ENCODE measurements at places on chromosomes 16 and 17. TPM values are rescaled to one million over a fixed set of nuclear protein-coding genes. Genes with fewer than 3 reads are reported as not detected.
A peak's percentile ranks its signal among the peaks of the same experiment; 100 is the strongest.

- DNase-seq: no peak
- H3K4me3 ChIP-seq: no peak overlapping the region
- H3K36me3 ChIP-seq: no peaks in the 10 kb centered on the region
- H3K27ac ChIP-seq: no peak overlapping the region
These were observed 13.4 kb downstream of the CD300E start for GRCh38 chr17:74610108-74610507.

- no peaks in the 10 kb centered on the region for H3K27me3 ChIP-seq
- no peak overlapping the region for H3K4me3 ChIP-seq
- H3K4me1 ChIP-seq: peaks cover 38% of the 10 kb centered on the region
- no peaks in the 10 kb centered on the region for H3K36me3 ChIP-seq
- no peak overlapping the region for H3K27ac ChIP-seq
- DNase-seq: no peak
These were observed 3.8 kb downstream of the TTYH2 start for GRCh38 chr17:74217037-74217730.

DNA sequence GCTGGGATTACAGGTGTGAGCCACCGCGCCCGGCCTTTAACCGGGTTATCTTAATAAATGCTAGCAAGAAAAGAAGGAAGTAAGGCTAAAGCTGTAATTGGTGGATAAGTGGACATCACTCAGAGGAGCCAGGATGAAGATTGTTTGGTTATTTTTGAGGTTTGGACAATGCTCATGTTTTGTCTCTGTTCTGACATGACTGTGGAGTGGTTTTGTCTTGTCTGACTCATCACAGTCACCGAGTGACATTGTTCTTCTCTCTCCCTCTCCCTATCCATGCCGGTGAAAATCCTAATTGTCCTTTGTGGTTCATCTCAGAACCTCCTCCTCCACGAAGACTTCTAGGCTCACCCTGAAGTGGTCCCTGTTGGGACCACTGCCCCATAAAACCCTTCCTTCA, 23.5 kb upstream of the GRIN2A start:
- no peak overlapping the region for H3K27ac ChIP-seq
- no peaks in the 10 kb centered on the region for H3K36me3 ChIP-seq
- H3K4me1 ChIP-seq: no peaks in the 10 kb centered on the region
- H3K27me3 ChIP-seq: peaks cover 5% of the 10 kb centered on the region

Gene BRCA1
- 84.5 TPM for total RNA-seq

GRCh38 chr17:21218101-21218500, 4.1 kb upstream of the TMEM11 start:
- peak overlapping the region; percentile 17 for H3K27ac ChIP-seq
- peaks cover 30% of the 10 kb centered on the region for H3K36me3 ChIP-seq
- peak; percentile 63 for DNase-seq
- H3K4me3 ChIP-seq: no peak overlapping the region

DNA sequence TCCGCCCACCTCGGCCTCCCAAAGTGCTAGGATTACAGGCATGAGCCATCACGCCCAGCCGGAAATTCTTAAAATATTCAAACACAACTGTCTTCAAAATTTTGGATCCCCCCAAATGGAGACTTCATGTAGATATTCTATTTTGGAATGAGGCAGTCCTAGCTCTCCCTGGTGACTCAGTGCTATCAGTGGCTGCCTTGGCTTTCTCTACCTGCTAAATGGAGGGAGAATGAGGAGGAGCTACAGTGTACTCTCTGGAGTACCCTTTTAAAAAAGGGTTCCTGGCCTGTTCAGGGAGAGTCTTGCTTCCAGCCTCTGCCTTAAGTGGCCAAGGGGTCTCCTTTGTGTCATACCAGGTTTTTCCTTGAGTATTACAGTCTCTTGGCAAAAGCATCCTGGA, 10.8 kb downstream of the ALKBH5 start:
- peak overlapping the region; percentile 30 for H3K27ac ChIP-seq
- no peak overlapping the region for H3K4me3 ChIP-seq

GRCh38 chr17:64212122-64212521, 50.9 kb downstream of the TEX2 start:
- peaks cover 17% of the 10 kb centered on the region for H3K4me1 ChIP-seq
- DNase-seq: no peak
- H3K4me3 ChIP-seq: no peak overlapping the region

Gene LPO
- total RNA-seq: not detected

- DNase-seq: no peak
- no peak overlapping the region for H3K4me3 ChIP-seq
- no peaks in the 10 kb centered on the region for H3K27me3 ChIP-seq
These were observed 227.9 kb downstream of the MSI2 start for GRCh38 chr17:57484081-57484666.

- H3K36me3 ChIP-seq: no peaks in the 10 kb centered on the region
- peaks cover 4% of the 10 kb centered on the region for H3K4me1 ChIP-seq
- peaks cover 5% of the 10 kb centered on the region for H3K27me3 ChIP-seq
- no peak for DNase-seq
These were observed 21.0 kb downstream of the FBXO39 start for GRCh38 chr17:6796887-6797490.

DNA sequence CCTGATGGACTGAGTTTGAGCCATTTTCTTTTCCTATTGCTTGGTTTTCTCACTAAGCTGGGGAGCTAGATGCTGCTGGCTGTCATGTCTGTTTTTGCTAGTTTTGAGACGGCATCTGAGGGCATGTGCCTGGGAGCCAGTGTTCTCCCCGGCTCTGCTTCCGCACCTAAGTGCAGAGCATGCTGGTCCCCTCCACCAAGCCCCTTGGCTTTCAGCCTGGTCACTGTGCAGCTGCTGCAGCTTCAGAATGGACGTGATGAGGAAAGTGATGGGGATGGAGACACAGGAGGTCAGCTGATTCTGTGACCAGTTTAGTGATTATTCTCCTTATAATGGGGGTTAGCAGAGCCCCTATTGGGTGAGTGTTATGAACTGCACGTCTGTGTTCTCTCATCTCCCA, 28.5 kb downstream of the DNAH17 start:
- H3K4me1 ChIP-seq: no peaks in the 10 kb centered on the region
- H3K36me3 ChIP-seq: no peaks in the 10 kb centered on the region
- no peak overlapping the region for H3K27ac ChIP-seq
- DNase-seq: no peak
- H3K4me3 ChIP-seq: no peak overlapping the region
- H3K27me3 ChIP-seq: no peaks in the 10 kb centered on the region

GRCh38 chr16:10597187-10597601, 16.8 kb upstream of the EMP2 start:
- H3K27me3 ChIP-seq: peaks cover 6% of the 10 kb centered on the region
- H3K4me1 ChIP-seq: no peaks in the 10 kb centered on the region
- H3K36me3 ChIP-seq: no peaks in the 10 kb centered on the region
- H3K4me3 ChIP-seq: no peak overlapping the region

Gene PPP1R9B
- 56.4 TPM for total RNA-seq

Gene CALB2
- total RNA-seq: not detected

Gene FOXC2
- total RNA-seq: not detected

Gene CHST5
- not detected for total RNA-seq

Gene USP36
- 93.2 TPM for total RNA-seq

- DNase-seq: no peak
- H3K36me3 ChIP-seq: no peaks in the 10 kb centered on the region
- peaks cover 3% of the 10 kb centered on the region for H3K27me3 ChIP-seq
- H3K27ac ChIP-seq: no peak overlapping the region
These were observed 166.3 kb downstream of the ANKFN1 start for GRCh38 chr17:56319531-56319930.

DNA sequence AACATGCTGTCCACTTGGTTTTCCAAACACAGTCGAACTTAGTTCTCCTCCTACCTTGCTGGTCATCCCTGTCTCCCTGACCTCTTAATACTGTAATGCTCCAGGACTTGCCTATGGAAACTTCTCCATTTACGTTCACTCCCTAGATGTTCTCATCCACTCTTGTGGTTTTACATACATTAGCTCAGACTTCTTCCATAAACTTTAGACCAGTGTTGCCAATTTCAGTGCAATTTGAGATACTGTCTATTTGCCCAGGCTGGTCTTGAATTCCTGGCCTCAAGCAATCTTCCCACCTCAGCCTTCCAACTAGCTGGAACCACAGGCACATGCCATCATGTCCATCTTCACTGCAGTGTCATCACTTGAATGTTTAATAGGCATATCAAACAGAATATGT, 1.5 kb downstream of the MATCAP1 start:
- H3K27me3 ChIP-seq: peaks cover 31% of the 10 kb centered on the region
- peaks cover 5% of the 10 kb centered on the region for H3K36me3 ChIP-seq
- no peak overlapping the region for H3K4me3 ChIP-seq
- no peak for DNase-seq
- peaks cover 26% of the 10 kb centered on the region for H3K4me1 ChIP-seq

GRCh38 chr16:65413861-65414260, 292.0 kb upstream of the CDH11 start:
- no peak overlapping the region for H3K27ac ChIP-seq
- no peak overlapping the region for H3K4me3 ChIP-seq
- no peak for DNase-seq

DNA sequence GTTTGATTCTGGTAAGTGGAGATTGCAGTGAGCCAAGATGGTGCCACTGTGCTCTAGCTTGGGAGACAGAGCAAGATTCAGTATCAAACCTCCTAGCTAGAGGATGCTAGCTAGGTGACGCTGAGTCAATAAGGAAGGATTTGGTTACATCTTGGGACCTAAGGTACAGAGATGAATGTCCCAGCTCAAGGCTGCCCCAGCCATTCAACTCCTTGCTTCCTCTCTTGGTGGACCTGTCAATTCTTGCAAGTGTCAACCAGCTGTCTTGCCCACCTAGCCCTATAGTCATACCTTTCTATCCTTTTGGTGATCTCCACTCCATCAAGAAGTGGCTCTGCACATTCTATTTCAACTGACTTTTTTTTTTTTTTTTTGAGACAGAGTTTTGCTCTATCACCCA, 1.4 kb upstream of the MILR1 start:
- H3K36me3 ChIP-seq: no peaks in the 10 kb centered on the region
- no peak for DNase-seq
- H3K4me3 ChIP-seq: no peak overlapping the region

- H3K27me3 ChIP-seq: no peaks in the 10 kb centered on the region
- no peaks in the 10 kb centered on the region for H3K36me3 ChIP-seq
- DNase-seq: peak; percentile 77
These were observed at the start of gene GH2 for GRCh38 chr17:63881935-63882601. Gene GH2 (minus strand): TSS chr17:63881944. CDS start chr17:63881801, 143 bp downstream.

- H3K4me3 ChIP-seq: no peak overlapping the region
- H3K4me1 ChIP-seq: peaks cover 3% of the 10 kb centered on the region
- no peak for DNase-seq
- no peak overlapping the region for H3K27ac ChIP-seq
- H3K36me3 ChIP-seq: no peaks in the 10 kb centered on the region
- H3K27me3 ChIP-seq: peaks cover 2% of the 10 kb centered on the region
These were observed 9.1 kb upstream of the MSI2 start for GRCh38 chr17:57247261-57247660.

DNA sequence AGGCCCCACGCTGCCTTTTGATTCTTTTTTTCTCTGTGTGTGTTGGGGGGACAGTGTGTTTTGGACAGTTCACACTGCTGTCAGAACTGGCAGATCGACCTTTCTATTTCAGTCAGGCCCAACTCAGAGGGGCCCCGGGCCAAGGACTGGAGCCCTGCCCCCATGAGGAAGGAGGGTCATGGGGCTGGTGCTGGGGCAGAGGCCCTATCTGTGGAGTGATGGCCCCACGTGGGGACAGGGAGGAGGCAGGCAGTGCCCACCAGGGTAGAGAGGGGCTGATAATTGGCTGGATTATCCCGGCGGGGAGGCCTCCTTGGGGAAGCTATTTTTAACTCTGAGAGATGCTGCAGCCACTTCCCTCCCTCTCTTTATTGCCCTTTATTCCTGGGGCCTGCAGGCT, 5.7 kb upstream of the KCNJ12 start:
- H3K27me3 ChIP-seq: peaks cover 2% of the 10 kb centered on the region
- no peaks in the 10 kb centered on the region for H3K36me3 ChIP-seq
- no peak overlapping the region for H3K27ac ChIP-seq
- H3K4me3 ChIP-seq: no peak overlapping the region
- no peaks in the 10 kb centered on the region for H3K4me1 ChIP-seq
- DNase-seq: no peak

- peaks cover 2% of the 10 kb centered on the region for H3K36me3 ChIP-seq
- no peak for DNase-seq
- peaks cover 4% of the 10 kb centered on the region for H3K4me1 ChIP-seq
These were observed 160.6 kb downstream of the IRX3 start for GRCh38 chr16:54125751-54126655.

Gene MT1H
- 2.3 TPM for total RNA-seq
